ENCODE measurements at places on chromosomes 6 and 20. TPM values are rescaled to one million over a fixed set of nuclear protein-coding genes. Genes with fewer than 3 reads are reported as not detected.

- no peaks in the 10 kb centered on the region for H3K36me3 ChIP-seq
- no peaks in the 10 kb centered on the region for H3K27me3 ChIP-seq
- H3K4me1 ChIP-seq, result no peaks in the 10 kb centered on the region
These were observed 475.6 kb upstream of the CHD6 start for GRCh38 chr20:42093542-42094440.

GRCh38 chr6:4280707-4281106 lies 145.3 kb upstream of the ECI2 start:
- no peak overlapping the region for H3K27ac ChIP-seq
- H3K36me3 ChIP-seq, result no peaks in the 10 kb centered on the region
- H3K27me3 ChIP-seq, result peaks cover 25% of the 10 kb centered on the region
- no peak for DNase-seq
- H3K4me3 ChIP-seq, result no peak overlapping the region

DNA sequence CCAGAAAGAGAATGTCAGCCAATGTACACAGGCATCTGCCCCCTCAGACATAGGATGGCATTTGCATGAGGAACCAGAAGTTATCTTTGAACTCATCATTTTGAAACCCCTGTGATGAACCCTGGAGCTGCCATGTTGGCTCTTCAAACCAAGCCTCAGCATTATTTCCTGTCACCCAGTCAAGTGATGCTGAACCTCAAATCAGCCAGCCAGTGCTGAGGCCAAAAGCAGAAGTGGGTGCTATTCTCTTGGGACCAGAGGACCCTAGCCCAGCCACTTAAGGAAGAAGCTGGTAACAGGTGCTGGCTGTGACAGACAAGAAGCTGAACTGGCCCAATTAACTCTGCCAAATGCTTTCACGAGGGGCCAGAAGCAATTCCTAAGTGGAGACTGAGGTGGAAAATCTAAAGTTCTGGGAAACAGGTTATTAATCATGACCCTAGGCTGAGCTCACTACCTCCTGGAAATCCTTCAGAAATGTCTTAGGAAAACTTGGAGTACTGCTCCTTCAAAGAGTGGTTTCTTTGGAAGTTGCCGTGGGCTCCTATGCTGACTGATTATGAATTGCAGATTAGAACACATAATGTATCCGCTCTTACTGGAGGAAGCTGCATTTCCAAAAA lies 4.0 kb downstream of the PKIG start:
- peaks cover 17% of the 10 kb centered on the region for H3K4me1 ChIP-seq
- H3K4me3 ChIP-seq, result no peak overlapping the region
- no peaks in the 10 kb centered on the region for H3K36me3 ChIP-seq

DNA sequence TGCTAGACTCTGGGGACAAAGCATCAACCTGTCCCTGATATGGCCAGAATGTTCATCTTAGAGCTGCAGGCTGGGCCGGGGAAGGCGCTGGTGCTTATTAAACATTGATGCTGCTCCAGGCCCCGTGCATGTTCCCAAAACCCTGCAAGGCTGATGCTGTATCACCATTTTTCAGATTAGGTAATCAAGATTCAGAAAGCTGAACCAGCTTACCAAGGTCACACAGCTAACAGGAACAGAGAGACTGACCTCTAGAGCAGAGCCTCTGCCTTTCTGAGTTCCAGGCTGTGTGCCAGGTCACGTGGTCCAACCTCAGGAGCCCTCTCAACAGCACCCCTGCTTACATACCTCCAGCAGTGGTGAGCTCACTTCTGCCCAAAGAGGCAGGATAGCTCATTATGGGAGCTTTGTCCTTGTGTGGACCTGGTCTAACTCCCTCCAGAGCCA lies 16.1 kb upstream of the VSTM2L start:
- H3K27ac ChIP-seq, result no peak overlapping the region
- H3K4me1 ChIP-seq, result no peaks in the 10 kb centered on the region
- no peak for DNase-seq
- H3K36me3 ChIP-seq, result no peaks in the 10 kb centered on the region
- no peak overlapping the region for H3K4me3 ChIP-seq
- H3K27me3 ChIP-seq, result no peaks in the 10 kb centered on the region

The DEFB132 gene
- total RNA-seq, result not detected

DNA sequence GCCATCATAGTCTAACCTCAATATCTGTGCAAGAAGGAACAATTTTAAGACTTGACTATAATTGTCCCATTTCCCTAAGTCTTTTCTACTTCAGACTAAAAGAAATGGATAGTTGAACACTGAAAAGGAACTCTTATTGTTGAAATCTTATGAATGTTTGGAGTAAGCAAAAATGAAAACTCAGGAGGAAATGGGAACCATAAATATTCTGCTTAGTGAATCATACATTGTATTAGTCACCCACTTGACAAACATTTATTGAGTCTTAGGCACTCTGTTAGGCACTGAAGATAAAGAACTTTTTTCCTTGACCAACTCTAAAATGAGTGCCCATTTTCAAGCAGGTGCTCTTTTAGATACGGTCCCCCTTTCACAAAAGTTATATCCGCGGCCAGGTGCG lies 8.7 kb downstream of the CCDC170 start:
- H3K27ac ChIP-seq, result no peak overlapping the region
- no peak overlapping the region for H3K4me3 ChIP-seq
- H3K36me3 ChIP-seq, result no peaks in the 10 kb centered on the region
- H3K27me3 ChIP-seq, result no peaks in the 10 kb centered on the region
- DNase-seq, result no peak

The AHCY gene
- total RNA-seq, result 414 TPM

The MYLK4 gene
- 0.13 TPM for total RNA-seq

The BTNL2 gene
- not detected for total RNA-seq

DNA sequence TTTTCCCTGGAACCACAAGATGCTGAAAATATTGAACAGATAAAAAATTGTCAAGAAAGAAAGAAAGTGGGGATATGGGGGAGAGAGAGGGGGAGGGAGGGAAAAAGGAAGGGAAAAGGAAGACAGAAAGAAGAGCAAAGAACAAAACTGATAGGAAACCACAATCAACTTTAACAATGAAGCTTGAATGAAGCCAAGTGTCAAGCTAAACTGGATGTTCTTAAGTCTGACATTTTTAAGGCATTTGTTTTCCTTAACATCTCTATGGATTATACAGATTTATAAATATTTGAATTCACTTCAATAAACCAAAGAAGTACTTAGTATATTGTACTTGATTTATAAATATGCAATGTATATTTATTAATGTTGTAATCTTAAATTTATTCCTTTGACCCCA lies 197.6 kb upstream of the SMLR1 start:
- no peak for DNase-seq
- no peaks in the 10 kb centered on the region for H3K4me1 ChIP-seq
- H3K4me3 ChIP-seq, result no peak overlapping the region
- H3K36me3 ChIP-seq, result no peaks in the 10 kb centered on the region
- no peak overlapping the region for H3K27ac ChIP-seq

GRCh38 chr20:38997622-38998021 lies 35.5 kb downstream of the DHX35 start:
- H3K27ac ChIP-seq, result no peak overlapping the region

- peaks cover 21% of the 10 kb centered on the region for H3K4me1 ChIP-seq
- DNase-seq, result peak; percentile 38
- H3K27ac ChIP-seq, result no peak overlapping the region
These were observed 1.1 kb upstream of the GRM4 start for GRCh38 chr6:34146801-34147592.

GRCh38 chr6:170083236-170084051 lies 207.4 kb downstream of the DLL1 start:
- no peak overlapping the region for H3K27ac ChIP-seq
- H3K4me3 ChIP-seq, result no peak overlapping the region
- H3K27me3 ChIP-seq, result no peaks in the 10 kb centered on the region
- no peaks in the 10 kb centered on the region for H3K36me3 ChIP-seq
- DNase-seq, result no peak

- DNase-seq, result no peak
- H3K4me1 ChIP-seq, result peaks cover 14% of the 10 kb centered on the region
- no peaks in the 10 kb centered on the region for H3K36me3 ChIP-seq
- no peak overlapping the region for H3K27ac ChIP-seq
- H3K4me3 ChIP-seq, result no peak overlapping the region
- H3K27me3 ChIP-seq, result no peaks in the 10 kb centered on the region
These were observed 23.7 kb downstream of the SPATA2 start for GRCh38 chr20:49891476-49892110.

DNA sequence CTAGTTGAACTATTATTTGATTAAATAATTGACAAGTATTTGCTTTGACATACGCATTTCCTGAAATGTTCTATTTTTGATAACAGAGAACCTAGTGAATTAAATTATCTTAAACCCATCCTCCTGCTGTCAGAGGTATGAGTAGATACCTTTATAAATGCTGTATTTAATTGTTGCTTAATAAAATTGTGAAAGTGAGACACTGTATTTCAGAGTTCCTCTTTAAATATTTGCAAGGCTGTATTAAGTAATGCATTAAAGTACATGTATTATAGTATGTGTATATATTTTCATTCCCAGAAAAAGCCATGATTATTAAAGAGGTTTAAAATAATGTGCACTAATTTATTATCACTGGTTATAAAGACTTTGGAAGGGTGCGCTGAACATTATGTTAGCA lies 483.8 kb downstream of the TFAP2B start:
- peaks cover 1% of the 10 kb centered on the region for H3K27me3 ChIP-seq
- no peak overlapping the region for H3K4me3 ChIP-seq
- no peaks in the 10 kb centered on the region for H3K36me3 ChIP-seq
- H3K4me1 ChIP-seq, result no peaks in the 10 kb centered on the region
- DNase-seq, result no peak
- H3K27ac ChIP-seq, result no peak overlapping the region

DNA sequence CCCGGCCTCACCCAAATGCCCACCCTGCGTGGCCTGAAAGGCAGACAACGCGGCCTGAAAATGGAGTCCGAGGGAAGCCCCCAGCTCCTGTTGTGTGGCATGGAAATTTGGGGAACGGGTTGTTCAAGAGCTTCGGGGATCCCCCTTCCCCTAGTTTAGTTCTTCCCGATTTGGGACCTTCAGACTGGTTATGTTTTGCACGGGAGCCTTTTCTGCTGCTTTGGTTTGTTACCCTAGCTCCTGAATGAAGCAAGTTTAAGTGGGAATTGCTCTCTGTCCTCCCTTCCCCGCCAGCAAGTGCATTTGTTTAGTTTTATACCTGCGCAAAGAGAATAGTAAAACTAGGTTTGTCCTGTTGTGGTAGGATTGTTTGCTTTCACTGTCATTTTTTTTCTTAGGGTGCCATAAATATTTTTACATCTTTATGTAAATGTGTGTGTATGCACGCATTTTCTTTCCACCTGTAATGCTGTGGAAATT lies 604 bp downstream of the SH3BGRL2 start:
- DNase-seq, result peak; percentile 56
- peak overlapping the region; percentile 70 for H3K4me3 ChIP-seq
- H3K27me3 ChIP-seq, result peaks cover 2% of the 10 kb centered on the region
- H3K36me3 ChIP-seq, result no peaks in the 10 kb centered on the region
- no peak overlapping the region for H3K27ac ChIP-seq

DNA sequence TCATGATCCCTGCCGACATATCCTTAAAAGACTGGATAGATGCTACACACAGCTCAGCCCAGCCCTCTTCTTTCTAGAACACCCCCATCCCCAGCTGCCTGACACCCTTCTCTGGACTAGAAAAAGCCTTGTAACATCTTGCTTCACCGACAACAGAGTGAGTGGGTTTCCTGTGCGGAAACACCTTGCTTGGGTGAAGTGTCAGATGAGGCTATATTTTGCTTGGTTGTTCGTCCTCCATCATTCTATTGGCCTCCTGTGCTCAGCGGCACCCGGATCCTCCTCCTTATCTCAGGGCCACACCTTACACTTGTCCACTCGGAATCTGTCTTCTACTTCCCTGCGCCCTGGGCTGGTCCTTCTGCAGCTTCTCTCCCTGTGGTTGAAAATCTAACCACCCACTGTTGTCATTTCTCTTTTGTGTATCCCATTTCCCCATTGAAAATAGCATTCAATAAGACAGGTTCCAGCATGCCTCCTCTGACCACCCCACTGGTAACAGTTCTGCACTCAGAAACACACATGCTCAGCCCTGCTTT lies 101.3 kb upstream of the MLN start:
- H3K27ac ChIP-seq, result no peak overlapping the region
- no peaks in the 10 kb centered on the region for H3K27me3 ChIP-seq
- H3K36me3 ChIP-seq, result no peaks in the 10 kb centered on the region
- H3K4me3 ChIP-seq, result no peak overlapping the region
- no peak for DNase-seq

GRCh38 chr6:34100788-34101187 lies 45.1 kb downstream of the GRM4 start:
- no peak overlapping the region for H3K27ac ChIP-seq
- no peaks in the 10 kb centered on the region for H3K36me3 ChIP-seq
- H3K27me3 ChIP-seq, result no peaks in the 10 kb centered on the region

- no peak for DNase-seq
- H3K4me1 ChIP-seq, result no peaks in the 10 kb centered on the region
- no peaks in the 10 kb centered on the region for H3K36me3 ChIP-seq
- no peak overlapping the region for H3K27ac ChIP-seq
These were observed 37.3 kb upstream of the APCDD1L start for GRCh38 chr20:58552366-58552934.

- no peaks in the 10 kb centered on the region for H3K4me1 ChIP-seq
- H3K36me3 ChIP-seq, result no peaks in the 10 kb centered on the region
- no peak overlapping the region for H3K27ac ChIP-seq
These were observed 119.4 kb downstream of the ZFAND3 start for GRCh38 chr6:37938909-37939308.

The MDFI gene
- 38.5 TPM for total RNA-seq

- DNase-seq, result no peak
- H3K4me1 ChIP-seq, result no peaks in the 10 kb centered on the region
- H3K27ac ChIP-seq, result no peak overlapping the region
- no peaks in the 10 kb centered on the region for H3K27me3 ChIP-seq
- H3K4me3 ChIP-seq, result no peak overlapping the region
- H3K36me3 ChIP-seq, result peaks cover 17% of the 10 kb centered on the region
These were observed 39.1 kb upstream of the MROH8 start for GRCh38 chr20:37218441-37218840.

- H3K4me1 ChIP-seq, result peaks cover 4% of the 10 kb centered on the region
- no peaks in the 10 kb centered on the region for H3K36me3 ChIP-seq
- DNase-seq, result no peak
- no peaks in the 10 kb centered on the region for H3K27me3 ChIP-seq
These were observed 107.1 kb downstream of the CDYL start for GRCh38 chr6:4883298-4883697.

- H3K27ac ChIP-seq, result no peak overlapping the region
- H3K27me3 ChIP-seq, result no peaks in the 10 kb centered on the region
- H3K4me3 ChIP-seq, result no peak overlapping the region
- H3K36me3 ChIP-seq, result no peaks in the 10 kb centered on the region
These were observed 77.6 kb upstream of the FYN start for GRCh38 chr6:111950661-111951496.
